ENCODE measurements at places on chromosomes 6 and 20. TPM values are rescaled to one million over a fixed set of nuclear protein-coding genes. Genes with fewer than 3 reads are reported as not detected.
A peak's percentile ranks its signal among the peaks of the same experiment; 100 is the strongest.

RIPPLY2 gene
- not detected for total RNA-seq

SNHG17 gene
- 72.3 TPM for total RNA-seq

- DNase-seq, result no peak
Observed at GRCh38 chr20:61797200-61797599, 268.5 kb downstream of the TAF4 start.

LY6G6D gene
- total RNA-seq, result not detected

ASIP gene
- not detected for total RNA-seq

- DNase-seq, result no peak
Observed at GRCh38 chr6:17705428-17705777, 1.3 kb downstream of the NUP153 start.

GRCh38 chr6:156917213-156917612 is 140.0 kb downstream of the ARID1B start:
- DNase-seq, result no peak

DNA sequence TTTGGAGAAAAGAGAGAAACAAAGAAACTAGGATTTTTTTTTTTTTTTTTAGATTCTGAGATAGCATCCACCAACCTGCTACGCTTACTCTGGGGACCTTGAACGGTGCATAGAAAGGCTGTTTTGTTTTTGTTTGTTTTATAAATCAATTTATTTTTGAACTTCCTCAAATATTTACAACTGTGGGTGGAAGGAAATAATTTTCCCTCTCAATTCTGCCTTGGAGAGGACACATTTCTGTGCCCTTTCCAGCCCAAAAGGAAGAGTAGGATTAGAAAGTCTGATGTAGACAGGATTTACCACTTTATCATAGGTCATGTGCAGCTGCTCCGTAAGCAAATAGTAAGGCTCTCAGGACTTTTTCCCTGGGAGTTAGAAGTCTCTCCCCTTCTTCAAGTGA is 190.5 kb downstream of the NKAIN2 start:
- DNase-seq, result no peak

ERVFRD-1 gene
- not detected for total RNA-seq

IMPG1 gene
- total RNA-seq, result not detected

STX11 gene
- 24.6 TPM for total RNA-seq

DNA sequence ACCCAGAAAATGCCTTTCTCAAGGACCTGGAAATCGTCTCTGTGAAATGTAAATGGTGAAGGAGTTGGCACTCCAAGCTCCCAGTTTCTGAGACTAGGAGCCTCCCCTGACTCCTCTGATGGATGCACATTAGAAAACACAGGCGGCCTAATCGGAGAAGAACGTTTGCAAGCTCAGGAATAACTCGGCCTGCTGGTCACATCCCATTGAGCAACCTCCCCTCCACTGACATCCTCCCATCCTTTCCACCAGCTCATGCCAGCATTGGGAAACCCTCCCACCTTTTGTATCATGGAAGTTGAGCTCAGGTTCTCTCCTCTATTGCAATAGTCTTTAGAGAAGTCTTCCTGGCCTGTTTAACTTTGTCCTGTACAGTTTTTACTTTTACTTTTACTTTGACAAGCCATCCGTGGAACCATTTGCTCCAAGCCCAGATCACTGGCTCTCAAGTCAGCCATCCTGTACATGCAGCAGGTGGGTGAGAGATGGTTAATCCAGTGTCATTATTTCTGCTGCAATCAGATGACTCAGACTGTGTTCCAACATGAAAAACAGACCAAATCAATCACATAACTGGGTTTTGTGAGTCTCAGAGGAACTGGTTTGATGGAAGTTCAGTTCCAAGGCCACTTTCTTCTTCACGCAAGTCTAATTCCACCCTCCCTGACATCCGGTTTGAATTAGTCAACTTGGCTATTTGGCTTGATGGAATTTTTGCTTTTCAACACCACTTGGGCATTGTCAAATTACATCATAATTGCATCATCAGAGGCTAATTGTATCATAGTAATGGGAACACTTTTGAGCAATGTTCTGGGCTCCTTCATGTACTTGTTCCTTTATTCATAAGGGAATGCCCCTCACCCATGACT is 619.4 kb upstream of the CDH4 start:
- DNase-seq, result no peak

GRCh38 chr6:7642791-7643190 is 52.8 kb downstream of the SNRNP48 start:
- no peak for DNase-seq

DNA sequence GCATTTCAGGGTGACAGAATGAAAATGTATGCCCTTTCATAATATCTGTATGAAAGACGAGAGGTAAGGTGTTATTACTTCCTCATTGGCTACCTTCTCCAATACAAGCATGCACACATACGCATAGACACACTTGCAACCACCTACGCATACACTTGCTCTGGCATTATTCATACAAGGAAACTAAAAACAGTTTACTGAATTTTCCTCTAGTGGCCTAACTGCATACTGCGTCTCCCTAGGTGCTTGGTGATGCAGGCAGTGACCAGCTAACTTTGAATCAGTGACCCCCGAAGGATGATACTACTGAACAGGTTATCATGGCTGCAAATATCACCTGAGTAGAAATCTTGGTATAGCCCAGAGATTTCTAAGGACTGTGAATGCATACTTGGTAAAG is 593.1 kb downstream of the PKHD1 start:
- no peak for DNase-seq

PTCRA gene
- not detected for total RNA-seq

DNA sequence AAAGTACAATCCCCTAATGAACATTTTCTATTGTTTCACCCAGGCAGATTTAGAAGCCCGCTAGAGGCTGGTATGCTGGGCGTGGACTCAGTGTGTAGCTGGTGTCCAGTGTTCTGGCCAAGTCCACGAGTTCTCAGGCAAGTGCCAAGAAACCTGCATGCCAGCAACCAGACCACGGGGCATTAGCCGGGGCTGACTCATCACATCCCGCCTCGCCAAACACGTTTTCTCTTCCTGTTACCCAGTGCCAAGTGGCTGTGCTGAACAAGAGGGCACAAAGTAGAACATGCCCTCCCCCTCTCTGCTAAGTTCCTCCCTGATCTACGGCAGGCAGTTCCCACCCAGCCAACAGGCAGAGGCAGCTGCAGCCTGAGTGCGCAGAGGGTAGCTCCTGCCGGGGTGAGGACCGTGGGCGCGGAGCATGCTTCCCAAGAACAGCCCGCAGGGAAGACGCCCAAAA is 29.6 kb downstream of the RAMACL start:
- DNase-seq, result no peak

F13A1 gene
- not detected for total RNA-seq

GRCh38 chr6:57423468-57423867 is 106.0 kb downstream of the PRIM2 start:
- no peak for DNase-seq

GRCh38 chr6:165987483-165988301 is 180.0 kb downstream of the TBXT start:
- no peak for DNase-seq

DNA sequence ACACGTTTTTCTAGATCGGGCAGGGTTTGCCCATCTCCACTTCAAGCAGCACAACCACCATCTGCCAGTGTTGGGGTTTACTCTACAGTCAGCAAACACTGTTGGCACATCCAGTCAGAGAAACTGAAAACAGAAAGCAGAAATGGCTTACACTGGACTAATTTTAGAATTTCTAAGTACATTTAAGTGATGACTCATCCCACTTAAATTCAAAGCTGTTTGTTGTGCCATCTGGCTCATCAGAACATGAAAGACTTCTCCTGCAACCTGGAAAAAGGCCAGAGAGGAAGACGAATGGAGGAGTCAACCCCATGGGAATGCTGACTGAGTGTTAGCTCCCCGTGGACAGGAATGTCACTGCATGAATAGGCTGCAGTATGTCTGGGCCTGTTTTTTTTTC is 21.8 kb downstream of the FAM209B start:
- DNase-seq, result no peak

PARD6B gene
- 5.6 TPM for total RNA-seq

- peak; percentile 88 for DNase-seq
Observed at GRCh38 chr20:36050436-36051317, 82.3 kb downstream of the CNBD2 start.

DNA sequence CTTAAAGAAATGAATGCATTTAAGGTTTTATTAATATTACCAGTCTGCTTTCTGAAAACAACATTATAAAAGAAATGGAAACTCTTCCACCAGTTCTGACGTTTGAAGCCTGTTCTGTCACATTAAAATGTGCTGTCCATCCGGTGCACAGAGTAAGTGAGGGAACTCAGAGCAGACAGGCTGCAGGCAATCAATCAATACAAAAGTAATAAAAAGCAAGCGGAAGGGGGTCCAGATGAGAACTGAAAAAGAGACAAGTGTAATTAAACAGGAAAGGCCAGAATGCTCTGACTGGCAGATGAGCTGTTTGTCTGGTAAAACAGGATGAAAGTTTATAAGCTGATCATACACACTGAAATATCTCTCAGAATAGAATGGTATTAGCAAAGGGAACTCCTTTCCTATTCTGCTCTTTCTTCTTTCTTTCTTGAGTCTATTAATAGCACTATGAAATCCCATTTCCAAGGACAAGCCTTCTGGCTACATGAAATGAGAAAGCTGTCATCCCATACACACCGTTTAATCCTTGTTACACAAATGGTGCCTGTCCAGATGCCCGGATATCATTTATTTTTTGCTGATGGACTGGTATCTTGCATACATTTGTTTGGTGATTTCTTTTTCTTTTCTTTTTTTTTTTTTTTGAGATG is 94.3 kb downstream of the RAMACL start:
- DNase-seq, result no peak

GRCh38 chr6:126077810-126078776 is 91.8 kb downstream of the TRMT11 start:
- no peak for DNase-seq

DNA sequence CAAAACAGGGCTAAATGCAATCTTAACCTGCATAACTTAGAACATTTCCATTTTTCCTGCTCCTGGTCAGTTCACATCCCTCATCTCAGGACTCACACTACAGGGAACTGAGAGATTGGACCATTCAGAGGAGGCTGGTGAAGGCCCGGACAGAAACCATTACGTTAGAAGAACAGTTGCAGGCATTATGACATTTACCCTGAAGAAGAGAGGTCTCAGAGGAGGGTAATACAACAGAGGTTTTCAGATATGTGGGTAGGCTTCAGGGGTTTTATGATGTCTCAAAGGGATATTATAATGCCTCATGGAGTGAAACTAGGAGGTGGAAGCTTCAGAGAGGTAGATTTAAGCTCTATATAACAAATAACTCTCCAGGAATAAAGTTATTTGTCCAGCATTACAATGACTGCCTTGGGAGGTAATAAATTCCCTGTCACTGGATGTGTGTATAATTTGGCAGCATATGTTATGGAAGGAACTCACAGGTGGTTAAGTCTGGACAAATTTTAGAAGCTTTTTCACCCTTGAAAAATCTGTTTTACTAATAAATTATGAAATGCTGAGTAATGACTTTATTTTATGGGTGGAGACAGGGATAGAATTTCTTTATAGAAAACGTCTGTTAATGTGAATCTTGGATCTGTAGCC is 36.7 kb upstream of the RIPOR2 start:
- DNase-seq, result no peak

GRCh38 chr20:4549711-4550259 is 171.9 kb upstream of the PRND start:
- DNase-seq, result no peak

DNA sequence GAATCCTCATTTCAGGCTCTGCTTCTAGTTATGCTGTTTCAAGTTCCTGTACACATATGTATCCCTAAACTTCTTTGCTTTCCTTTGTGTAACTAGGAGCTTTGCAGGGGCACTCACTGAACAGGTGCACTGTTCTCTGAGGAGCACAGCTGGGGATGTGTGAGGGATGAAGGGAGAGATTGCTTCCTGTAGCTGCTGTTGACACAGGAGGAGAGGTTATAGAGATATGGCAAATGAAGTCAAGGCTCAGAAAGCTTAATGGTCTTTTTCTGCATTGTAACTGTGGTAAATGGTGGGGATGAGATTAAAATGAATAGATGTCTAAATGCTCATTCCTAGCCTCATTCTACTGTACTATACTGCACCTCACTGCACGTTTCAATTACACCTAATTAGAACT is 454.3 kb downstream of the BTBD3 start:
- no peak for DNase-seq

FAM50B gene
- total RNA-seq, result 7.5 TPM

UNC93A gene
- total RNA-seq, result not detected

GRCh38 chr6:41584668-41585205 is 38.6 kb downstream of the FOXP4 start:
- DNase-seq, result no peak

SPATS1 gene
- not detected for total RNA-seq

DNA sequence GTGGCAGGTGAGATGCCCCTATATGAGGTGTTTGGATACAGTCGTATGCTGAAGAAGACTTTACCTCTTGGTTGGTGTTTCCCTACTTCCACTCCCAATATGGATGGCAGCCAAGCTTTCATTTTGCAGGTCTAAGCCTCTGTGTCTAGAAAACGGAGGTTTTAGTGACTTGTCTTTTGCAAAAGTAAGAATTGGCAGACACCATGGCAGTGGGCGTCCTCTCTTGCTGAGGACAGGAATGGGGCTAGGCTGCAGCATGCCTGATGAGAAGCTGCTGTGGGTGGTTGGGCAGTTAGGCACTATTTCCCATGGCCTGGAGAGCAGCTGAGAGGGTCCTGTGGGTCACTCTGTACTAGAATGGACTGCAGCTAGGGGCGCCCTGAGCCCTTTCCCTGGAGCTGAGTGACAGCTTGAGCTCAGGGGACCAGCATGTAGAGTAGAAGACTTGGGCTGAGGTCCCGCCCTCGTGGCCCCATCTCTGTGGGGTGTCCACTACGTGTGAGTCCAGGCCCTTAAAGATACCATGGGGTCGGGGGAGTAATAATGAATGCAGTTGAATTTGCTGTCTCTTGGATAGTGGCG is 127.4 kb downstream of the CDH26 start:
- no peak for DNase-seq

SYS1 gene
- total RNA-seq, result 33.3 TPM

TNXB gene
- 30.4 TPM for total RNA-seq

DNA sequence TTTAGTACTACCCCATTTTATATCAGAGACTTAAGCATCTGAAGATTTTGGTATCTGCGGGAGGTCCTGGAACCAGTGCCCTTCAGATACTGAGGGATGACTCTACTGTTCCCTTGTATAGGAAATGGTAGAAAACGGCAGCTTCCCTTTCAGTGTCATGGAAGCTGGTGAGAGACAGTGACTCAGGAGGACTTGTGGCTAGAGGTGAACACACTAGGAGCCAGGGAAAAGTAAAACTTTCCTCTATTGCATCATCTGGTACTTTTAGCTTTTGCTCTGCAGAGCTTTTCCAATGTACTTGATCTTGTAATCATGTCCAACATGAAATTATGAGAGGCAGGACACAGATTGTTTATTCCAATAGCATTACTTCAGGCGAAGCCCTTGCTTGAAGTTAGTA is 45.0 kb downstream of the RNF144B start:
- DNase-seq, result no peak

PNPLA1 gene
- not detected for total RNA-seq

- no peak for DNase-seq
Observed at GRCh38 chr6:20328266-20328923, 73.3 kb upstream of the E2F3 start.

GRCh38 chr6:30006170-30007131 is 54.6 kb upstream of the POLR1H start:
- peak; percentile 14 for DNase-seq

BNIP5 gene
- total RNA-seq, result not detected

DPPA5 gene
- not detected for total RNA-seq

All from activated naive CD4-positive, alpha-beta T cell treated with anti-CD3 and anti-CD28 coated beads, Interleukin-2, amount 50 U/mL, for 72 hours (primary cell).